HepG2 (cell line): ENCODE measurements at places on chromosomes 6 and 20.
A peak's percentile ranks its signal among the peaks of the same experiment; 100 is the strongest.

DNA sequence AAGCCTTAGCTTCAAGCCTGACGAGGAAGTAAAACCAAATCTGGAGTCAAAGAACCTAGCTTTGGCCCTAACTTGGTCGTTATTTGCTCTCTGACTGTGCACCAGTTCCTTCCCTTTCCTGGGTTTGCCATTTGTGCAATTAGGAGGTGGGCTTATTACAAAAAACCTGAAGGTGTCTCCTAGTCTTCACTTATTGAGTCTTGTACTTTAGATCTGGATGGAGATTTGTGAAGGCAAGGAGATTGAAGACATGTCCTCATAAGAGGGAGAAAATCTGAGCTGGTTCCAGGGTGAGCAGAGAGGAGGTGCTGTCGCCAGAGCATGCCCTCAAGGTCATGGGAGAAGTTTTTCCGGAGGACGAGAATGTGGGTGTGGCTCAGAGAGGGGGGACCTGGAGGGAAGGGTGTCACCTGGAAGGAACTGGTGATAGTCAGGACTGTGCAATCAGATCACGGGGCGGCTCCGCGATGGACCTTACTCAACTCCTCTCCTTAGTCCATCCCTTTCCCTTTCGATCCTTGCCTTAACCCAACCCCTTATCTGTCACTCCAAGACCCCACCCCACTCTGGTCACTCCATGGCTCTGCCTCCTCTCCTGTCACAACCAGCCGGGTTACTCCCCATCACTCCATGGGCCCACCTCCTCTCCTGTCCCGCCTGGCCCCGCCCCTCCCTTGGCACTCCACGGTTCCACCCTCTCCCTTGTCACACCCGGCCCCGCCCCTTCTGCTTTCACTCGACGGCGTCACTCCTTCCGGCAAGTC, 588 bp upstream of the ACSS2 start:
- DNase-seq = peak; percentile 99

DNA sequence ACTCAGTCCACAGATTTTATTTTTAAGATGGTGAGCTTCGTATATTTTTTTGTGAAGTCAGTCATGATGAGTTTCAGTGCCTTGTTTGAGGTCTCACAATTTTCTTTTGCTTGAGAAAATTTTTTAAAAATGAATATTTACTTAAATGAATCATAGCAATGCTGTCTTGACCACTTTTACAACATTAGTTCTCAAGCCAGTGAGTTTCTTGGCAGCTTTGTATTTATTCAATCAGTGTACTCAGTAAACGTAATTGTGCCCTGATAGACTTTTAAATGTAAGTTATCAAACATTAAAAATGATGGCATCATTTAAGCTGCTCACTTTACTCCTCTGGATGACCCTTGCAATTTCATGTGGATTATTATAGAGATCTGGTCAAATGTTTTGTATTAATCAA, 261.4 kb downstream of the KHDC1L start:
- no peak for DNase-seq

GRCh38 chr6:56794421-56794820, 151.7 kb upstream of the DST start:
- no peak for DNase-seq

- DNase-seq = no peak
Observed at GRCh38 chr6:68633972-68634725, 933 bp upstream of the ADGRB3 start.

DNA sequence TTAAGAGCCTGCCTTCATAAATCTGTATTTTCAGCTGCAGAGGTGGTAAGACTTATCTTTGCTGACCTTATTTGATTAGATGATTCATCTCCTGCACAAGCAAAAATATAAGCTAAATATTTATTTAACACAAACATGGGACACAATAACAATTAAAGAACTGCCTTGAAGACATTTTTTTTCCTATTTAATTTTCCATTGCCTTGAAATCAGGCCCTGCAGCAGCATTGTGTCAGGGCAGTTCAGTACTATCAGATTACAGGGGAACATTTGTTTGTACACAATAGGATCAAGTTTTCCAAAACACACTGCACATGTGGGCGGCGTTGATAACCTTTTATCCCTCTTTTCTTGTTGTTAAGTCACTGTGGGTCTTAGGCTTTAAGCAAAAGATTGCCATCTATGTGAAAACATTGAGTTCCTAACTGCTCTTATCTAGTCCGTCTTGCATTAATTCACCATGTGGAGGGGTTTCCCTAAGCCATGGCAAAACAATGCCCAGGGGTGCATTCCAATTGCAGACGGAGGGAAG, 7.4 kb downstream of the ADGRF5 start:
- DNase-seq = no peak

- DNase-seq = no peak
Observed at GRCh38 chr6:111782887-111783466, 90.3 kb downstream of the FYN start.

- DNase-seq = no peak
Observed at GRCh38 chr6:36805917-36806316, 33.3 kb downstream of the CPNE5 start.

DNA sequence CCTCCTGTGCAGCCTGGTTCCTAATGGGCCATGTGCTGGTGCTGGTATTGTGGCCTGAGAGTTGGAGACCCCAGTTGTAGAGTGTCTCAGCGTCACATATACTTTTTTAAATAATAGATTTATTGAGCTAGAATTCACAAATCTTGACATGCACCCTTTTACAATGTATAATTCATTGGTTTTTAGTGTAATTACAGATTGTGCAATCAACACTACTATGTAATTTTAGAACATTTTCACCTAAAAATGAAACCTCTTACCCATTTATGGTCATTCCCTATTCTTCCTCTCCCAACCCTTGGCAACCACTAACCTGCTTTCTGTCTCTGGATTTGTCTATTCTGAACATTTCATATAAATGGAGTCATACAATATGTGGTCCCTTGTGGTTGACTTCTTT, 10.6 kb downstream of the PRIM2 start:
- DNase-seq = no peak

- no peak for DNase-seq
Observed at GRCh38 chr6:151550618-151551017, 56.8 kb downstream of the CCDC170 start.

DNA sequence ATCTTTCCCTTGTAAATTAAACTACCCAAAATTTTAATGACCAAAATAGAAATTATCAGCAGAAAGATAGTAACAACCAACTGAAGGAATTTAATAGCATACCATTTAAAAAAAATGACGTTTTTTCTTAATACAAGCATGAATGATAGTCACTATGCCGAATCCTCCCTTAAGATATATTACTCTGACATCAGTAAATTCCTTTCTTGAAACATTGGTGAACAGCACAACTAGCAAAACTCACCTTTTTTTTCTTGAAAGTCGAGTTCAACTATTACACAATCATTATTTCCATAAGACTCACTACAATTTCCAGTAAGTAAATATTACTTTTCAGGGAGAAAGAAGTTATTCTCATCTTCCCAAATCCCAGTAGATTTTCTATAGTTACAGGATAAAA, 433.2 kb downstream of the GRIK2 start:
- no peak for DNase-seq

DNA sequence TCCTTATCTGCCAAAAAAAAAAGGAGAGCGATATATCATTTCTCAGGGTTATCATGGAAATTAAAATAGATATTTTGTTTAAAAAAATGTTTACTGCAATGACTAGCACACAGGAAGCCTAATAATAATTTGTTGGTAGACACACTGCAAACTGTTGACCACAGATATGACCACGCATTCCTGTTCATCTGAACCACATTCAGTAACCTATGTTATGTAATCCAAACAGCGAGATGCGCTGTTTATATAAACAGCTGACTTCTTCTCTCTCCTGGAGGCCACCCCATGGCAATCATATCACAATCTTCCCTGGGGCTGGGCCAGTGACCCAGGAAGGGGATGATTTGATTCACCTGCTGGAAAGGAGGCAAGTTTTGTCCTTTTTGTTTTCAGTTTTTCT, 129.3 kb upstream of the UST start:
- DNase-seq = no peak

- no peak for DNase-seq
Observed at GRCh38 chr20:44442298-44443070, 33.2 kb upstream of the TTPAL start.

DNA sequence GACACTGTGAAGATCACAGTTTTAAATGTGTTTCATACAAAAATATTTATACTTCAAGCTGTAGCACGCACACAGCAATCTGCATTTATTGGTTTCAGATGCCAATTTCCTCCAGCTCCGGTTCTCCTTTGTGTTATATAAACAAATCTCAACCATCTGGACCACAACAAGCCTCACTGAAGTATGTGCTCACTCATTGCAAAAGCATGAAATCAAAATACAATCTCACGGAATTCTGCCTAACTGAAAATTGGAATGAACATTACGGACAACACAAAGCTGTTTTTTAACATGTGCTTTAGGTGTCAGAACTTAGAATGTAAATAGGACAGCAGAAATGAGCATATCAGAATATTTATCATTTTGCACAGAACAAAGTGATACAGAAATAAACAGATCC, 38.0 kb downstream of the RCAN2 start:
- DNase-seq = no peak

DNA sequence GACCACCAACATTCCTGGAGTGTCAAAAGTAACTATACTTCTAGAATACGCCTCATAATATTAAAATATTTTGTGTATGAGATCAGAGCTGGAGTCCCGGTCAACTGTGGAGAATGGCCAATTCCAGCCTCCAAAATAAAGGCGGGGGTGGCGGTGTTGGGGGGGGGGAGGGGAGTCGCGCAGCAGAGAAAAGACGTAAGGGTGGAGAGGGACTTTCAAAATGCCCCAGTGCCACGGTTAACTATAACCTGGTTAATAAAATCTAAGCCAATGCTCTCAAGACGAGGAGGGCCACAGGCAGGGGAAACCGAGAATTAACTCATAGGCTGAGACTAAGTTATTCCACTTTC, 1.3 kb downstream of the NUP153 start:
- DNase-seq = peak; percentile 37

DNA sequence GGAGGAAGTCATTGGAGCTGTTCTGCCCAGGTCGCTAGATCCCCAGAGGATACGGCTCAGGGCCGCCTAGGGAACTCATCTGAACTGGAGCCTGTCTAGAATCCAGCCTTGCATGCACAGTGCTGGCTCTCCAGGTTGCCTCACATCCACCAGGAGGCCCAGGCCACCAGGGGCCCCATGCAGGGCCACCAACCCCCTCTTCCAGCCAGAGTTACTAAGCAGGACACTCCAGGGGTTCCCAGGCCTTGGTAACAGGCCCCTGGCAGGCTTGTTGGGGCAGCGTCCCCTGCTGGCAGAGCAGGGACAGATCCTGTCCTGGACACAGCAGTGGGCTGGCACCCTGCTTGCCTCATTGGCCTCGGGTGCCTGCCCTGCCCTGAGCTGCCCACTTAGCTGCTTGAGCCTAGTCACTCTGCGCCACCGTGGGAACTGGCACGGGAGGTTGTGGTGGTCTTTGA, 35.3 kb downstream of the EFCAB8 start:
- peak; percentile 59 for DNase-seq

DNA sequence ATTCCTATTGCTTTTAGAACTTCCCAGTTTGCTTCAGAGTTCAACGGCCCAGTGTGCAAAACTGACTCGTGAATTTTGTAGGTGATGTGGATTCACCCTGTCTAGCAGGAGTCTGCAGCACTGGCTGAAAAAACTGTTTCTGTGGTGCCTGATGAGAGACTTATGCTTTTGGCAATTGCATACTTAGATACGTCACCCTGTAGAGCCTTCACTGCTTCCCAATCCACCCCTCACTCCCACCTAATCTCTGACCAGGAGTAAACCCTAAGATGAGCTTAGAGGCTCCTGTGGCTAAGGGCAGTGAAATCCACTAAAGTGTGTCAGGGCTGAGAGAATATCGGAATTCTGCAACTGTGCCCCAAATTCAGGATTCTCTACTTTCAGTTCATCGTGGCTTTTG, 14.3 kb downstream of the RPP21 start:
- no peak for DNase-seq

- DNase-seq = no peak
Observed at GRCh38 chr6:162653808-162654207, 73.8 kb downstream of the PRKN start.

GRCh38 chr20:62590309-62591121, 51.8 kb upstream of the SLCO4A1 start:
- DNase-seq = no peak

- DNase-seq = no peak
Observed at GRCh38 chr6:385614-386013, 5.9 kb upstream of the IRF4 start.

DNA sequence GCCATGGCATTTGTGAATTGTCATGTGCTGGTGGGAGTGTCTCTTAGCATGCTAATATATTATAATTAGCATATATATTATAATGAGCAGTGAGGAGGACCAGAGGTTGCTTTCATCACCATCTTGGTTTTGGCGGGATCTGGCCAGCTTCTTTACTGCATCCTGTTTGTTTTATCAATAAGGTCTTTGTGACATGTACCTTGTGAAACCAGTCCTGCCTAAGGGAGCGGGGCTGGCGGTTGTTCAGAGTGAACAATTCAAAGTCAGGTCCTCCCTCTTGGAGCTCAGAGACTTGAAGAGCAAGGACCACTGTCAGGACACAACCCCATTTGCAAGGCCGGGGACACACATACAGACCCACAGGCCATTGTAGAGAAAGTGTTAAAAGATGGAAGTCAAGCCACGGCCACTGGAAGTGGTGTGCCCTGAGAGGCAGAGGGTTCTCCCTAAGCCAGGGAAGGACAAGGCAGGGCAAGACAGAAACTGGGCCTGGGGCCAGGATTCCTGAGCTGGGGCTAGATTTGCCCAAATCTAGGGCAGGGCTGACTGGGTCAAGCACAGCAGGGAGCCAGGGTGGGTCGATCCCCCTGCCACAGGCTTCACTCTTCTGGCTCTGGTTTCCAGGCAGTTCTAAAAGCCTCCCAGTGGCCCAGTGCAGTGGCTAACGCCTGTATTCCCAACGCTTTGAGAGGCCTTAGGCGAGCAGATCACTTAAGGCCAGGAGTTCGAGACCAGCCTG, 14.2 kb downstream of the SLC52A3 start:
- DNase-seq = no peak
